ENCODE measurements at places on chromosomes 3 and 15. TPM values are rescaled to one million over a fixed set of nuclear protein-coding genes. Genes with fewer than 3 reads are reported as not detected.

Gene CADPS
- not detected for total RNA-seq

Gene ST6GAL1
- 86.6 TPM for total RNA-seq

Gene TRPM1
- total RNA-seq = not detected

Gene RBMS3
- 1.5 TPM for total RNA-seq

Gene CCNB2
- 68.0 TPM for total RNA-seq

Gene STRA6
- total RNA-seq = not detected

Gene PIERCE2
- 0.81 TPM for total RNA-seq

Gene TTLL13
- 0.39 TPM for total RNA-seq

Gene SLC28A1
- total RNA-seq = not detected

Gene IGDCC3
- not detected for total RNA-seq

Gene ZNF860
- total RNA-seq = 0.11 TPM

Gene CGNL1
- total RNA-seq = not detected

Gene ADAMTSL3
- not detected for total RNA-seq

Gene RAD18
- 47.8 TPM for total RNA-seq

Gene DUOXA1
- 0.19 TPM for total RNA-seq

Gene TGM4
- not detected for total RNA-seq

Gene RTP3
- not detected for total RNA-seq

Gene PLAAT1
- not detected for total RNA-seq

Gene FOXL2NB
- not detected for total RNA-seq

Gene SLC6A11
- total RNA-seq = not detected

Gene VWA5B2
- not detected for total RNA-seq

Gene LDHAL6B
- not detected for total RNA-seq

Gene CCR9
- not detected for total RNA-seq

Gene COLQ
- total RNA-seq = 1.3 TPM

Gene HGD
- 0.16 TPM for total RNA-seq

Gene CFAP44
- total RNA-seq = 4.3 TPM

Gene COL7A1
- 0.65 TPM for total RNA-seq

Gene ALDH1A3
- total RNA-seq = not detected

Gene RBP2
- total RNA-seq = not detected

Gene CLEC3B
- total RNA-seq = not detected

Gene DNAH1
- total RNA-seq = 10.1 TPM

Gene GSK3B
- 31.5 TPM for total RNA-seq

Gene POTEB3
- not detected for total RNA-seq

Gene CNTN4
- not detected for total RNA-seq

Gene GRAMD1C
- total RNA-seq = 0.87 TPM
